Breast epithelium (tissue), 4 donors: ENCODE measurements at places on chromosomes 1 and 21. TPM values are rescaled to one million over a fixed set of nuclear protein-coding genes. Genes with fewer than 3 reads are reported as not detected.

YOD1 gene
- total RNA-seq: 13.3 TPM

GRCh38 chr1:58572690-58573089 lies 4.4 kb downstream of the TACSTD2 start:
- no peaks in the 10 kb centered on the region for H3K36me3 ChIP-seq
- no peak for DNase-seq
- H3K27me3 ChIP-seq: peaks cover 3% of the 10 kb centered on the region
- H3K4me3 ChIP-seq: peak overlapping the region; percentile 74
- H3K4me1 ChIP-seq: no peaks in the 10 kb centered on the region

GRCh38 chr1:214808845-214809460 lies 206.0 kb downstream of the CENPF start:
- H3K27me3 ChIP-seq: no peaks in the 10 kb centered on the region
- H3K4me1 ChIP-seq: no peaks in the 10 kb centered on the region
- H3K4me3 ChIP-seq: no peak overlapping the region
- no peaks in the 10 kb centered on the region for H3K36me3 ChIP-seq
- DNase-seq: no peak
- no peak overlapping the region for H3K27ac ChIP-seq

- DNase-seq: no peak
- H3K27ac ChIP-seq: no peak overlapping the region
- H3K36me3 ChIP-seq: no peaks in the 10 kb centered on the region
- no peak overlapping the region for H3K4me3 ChIP-seq
- H3K27me3 ChIP-seq: no peaks in the 10 kb centered on the region
- no peaks in the 10 kb centered on the region for H3K4me1 ChIP-seq
These were observed 644.2 kb upstream of the PLXNA2 start for GRCh38 chr1:208888376-208888775.

DNA sequence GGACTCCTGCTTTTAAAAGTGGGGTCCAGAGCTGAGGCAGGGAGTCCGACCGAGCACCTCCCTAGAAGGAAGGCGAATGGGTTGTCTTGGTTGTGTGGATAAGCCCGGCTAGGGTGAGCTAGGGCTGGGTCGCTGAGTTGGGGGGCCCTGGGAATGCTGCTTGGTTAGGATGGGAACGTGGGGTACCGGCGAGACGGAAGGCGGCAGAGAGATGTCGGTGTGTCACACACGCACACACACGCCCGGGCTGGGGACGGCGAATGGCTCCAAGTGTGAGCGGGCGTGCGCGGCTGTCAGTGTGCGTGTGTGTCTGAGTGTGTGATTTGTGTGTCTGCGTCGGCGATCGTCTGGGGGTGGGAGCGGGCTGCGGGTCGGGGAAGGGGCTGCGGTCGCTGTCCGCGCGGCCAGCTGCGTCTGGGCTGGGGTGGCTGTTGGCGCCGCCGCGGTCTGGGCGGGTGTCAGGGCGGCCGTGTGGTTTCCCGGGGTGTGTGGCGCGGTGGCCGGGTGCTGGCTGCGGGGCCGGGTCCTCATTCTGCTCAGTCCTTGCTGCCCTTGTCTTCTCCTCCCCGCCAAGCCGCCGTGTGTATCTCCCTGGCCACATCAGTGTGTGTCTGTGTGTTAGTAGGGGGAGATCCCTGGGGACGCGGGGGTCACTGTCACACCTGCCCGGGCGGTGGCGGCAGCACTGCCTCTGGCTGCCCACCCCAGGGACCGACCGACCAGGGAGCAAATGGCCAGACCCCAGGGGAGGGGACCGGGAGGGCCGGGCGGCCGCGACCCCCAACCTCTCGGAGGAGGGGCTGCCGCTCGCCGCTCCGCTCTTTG lies 1.1 kb downstream of the EFNA3 start:
- peaks cover 16% of the 10 kb centered on the region for H3K27me3 ChIP-seq
- H3K4me1 ChIP-seq: peaks cover 40% of the 10 kb centered on the region
- no peak for DNase-seq
- H3K4me3 ChIP-seq: peak overlapping the region; percentile 4
- peak overlapping the region; percentile 57 for H3K27ac ChIP-seq
- no peaks in the 10 kb centered on the region for H3K36me3 ChIP-seq

DNA sequence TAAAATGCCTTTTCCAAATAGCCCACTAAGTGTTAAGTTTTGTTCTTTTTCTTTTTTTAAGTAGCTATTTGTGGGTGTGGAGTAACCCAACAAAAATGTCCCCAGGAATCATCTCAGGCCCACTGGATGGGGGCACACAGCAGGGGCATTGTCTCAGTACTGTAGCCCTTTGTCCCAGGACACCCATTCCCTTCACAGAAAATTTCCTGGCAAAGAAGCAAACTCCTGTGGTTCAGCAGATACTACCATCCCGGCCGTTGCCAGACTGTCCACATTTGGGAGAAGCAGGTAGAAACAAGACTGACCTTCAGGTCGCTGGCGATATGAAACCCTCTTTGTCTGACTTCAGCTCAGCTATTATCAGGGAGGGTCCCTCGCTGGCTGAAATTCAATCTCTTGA lies 23.7 kb upstream of the SRRM1 start:
- H3K4me3 ChIP-seq: peak overlapping the region; percentile 8
- DNase-seq: no peak
- H3K36me3 ChIP-seq: no peaks in the 10 kb centered on the region
- H3K27me3 ChIP-seq: no peaks in the 10 kb centered on the region

- no peak overlapping the region for H3K27ac ChIP-seq
- DNase-seq: no peak
- H3K27me3 ChIP-seq: no peaks in the 10 kb centered on the region
- no peaks in the 10 kb centered on the region for H3K4me1 ChIP-seq
- no peak overlapping the region for H3K4me3 ChIP-seq
These were observed 48.3 kb downstream of the ADGRL2 start for GRCh38 chr1:81848880-81849682.

DNA sequence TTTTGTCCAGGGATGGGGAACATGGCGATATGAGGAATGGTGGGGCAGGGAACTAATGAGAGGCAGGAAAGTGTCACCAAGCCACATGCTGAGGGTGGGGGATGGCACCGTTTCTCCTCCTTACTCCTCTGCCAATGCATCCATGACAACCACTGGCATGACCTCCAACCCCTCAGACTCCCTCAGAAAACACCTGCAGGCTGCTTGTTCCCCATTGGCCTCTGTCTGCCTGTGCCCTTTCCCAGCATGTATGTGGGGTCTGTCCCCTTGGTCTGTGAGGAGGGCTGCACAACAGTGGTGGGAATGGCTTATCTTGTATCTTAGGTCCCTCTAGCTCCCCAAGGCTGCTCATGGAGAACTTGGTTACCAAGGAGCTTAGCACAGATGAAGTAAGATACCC lies 137.2 kb upstream of the NGF start:
- no peak for DNase-seq
- no peaks in the 10 kb centered on the region for H3K27me3 ChIP-seq
- H3K4me3 ChIP-seq: no peak overlapping the region
- no peaks in the 10 kb centered on the region for H3K4me1 ChIP-seq
- no peak overlapping the region for H3K27ac ChIP-seq

GRCh38 chr1:42620307-42620706 lies 37.9 kb upstream of the PPIH start:
- no peak for DNase-seq
- H3K36me3 ChIP-seq: no peaks in the 10 kb centered on the region
- H3K4me1 ChIP-seq: no peaks in the 10 kb centered on the region
- H3K4me3 ChIP-seq: no peak overlapping the region
- H3K27ac ChIP-seq: no peak overlapping the region
- H3K27me3 ChIP-seq: no peaks in the 10 kb centered on the region

DNA sequence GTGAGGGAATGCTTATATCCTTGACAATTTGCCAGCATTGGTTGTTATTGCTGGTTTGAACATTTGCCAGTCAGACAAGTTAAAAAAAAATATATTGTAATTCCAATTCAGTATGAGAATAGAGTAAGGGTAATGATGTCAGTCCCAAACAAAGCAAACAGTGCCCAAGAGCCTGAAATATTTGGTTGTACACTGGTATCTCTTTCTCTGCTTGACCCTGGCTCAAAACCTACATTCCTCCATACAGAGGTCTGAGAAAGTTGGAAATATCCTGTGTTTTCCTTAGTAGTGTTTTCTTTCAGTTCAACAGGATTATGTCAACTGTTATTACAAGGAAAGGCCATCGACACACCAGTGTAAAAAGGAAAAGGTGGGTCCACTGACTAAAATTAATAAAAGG lies 145.6 kb downstream of the MRPL39 start:
- H3K27me3 ChIP-seq: no peaks in the 10 kb centered on the region
- no peak for DNase-seq
- H3K27ac ChIP-seq: no peak overlapping the region
- H3K4me1 ChIP-seq: no peaks in the 10 kb centered on the region
- H3K4me3 ChIP-seq: no peak overlapping the region

- H3K36me3 ChIP-seq: no peaks in the 10 kb centered on the region
- H3K4me3 ChIP-seq: no peak overlapping the region
- no peak overlapping the region for H3K27ac ChIP-seq
- no peak for DNase-seq
These were observed 14.4 kb downstream of the CLDN14 start for GRCh38 chr21:36465478-36465877.

GRCh38 chr1:41762251-41762650 lies 156.5 kb downstream of the HIVEP3 start:
- H3K4me1 ChIP-seq: no peaks in the 10 kb centered on the region
- no peak for DNase-seq
- H3K36me3 ChIP-seq: no peaks in the 10 kb centered on the region
- H3K4me3 ChIP-seq: no peak overlapping the region
- H3K27ac ChIP-seq: no peak overlapping the region
- no peaks in the 10 kb centered on the region for H3K27me3 ChIP-seq

RUNX3 gene
- 1.9 TPM for total RNA-seq

- no peak overlapping the region for H3K27ac ChIP-seq
- no peaks in the 10 kb centered on the region for H3K4me1 ChIP-seq
- no peak overlapping the region for H3K4me3 ChIP-seq
- no peaks in the 10 kb centered on the region for H3K36me3 ChIP-seq
- DNase-seq: no peak
These were observed 96.0 kb upstream of the TRABD2B start for GRCh38 chr1:48093147-48093546.

DNA sequence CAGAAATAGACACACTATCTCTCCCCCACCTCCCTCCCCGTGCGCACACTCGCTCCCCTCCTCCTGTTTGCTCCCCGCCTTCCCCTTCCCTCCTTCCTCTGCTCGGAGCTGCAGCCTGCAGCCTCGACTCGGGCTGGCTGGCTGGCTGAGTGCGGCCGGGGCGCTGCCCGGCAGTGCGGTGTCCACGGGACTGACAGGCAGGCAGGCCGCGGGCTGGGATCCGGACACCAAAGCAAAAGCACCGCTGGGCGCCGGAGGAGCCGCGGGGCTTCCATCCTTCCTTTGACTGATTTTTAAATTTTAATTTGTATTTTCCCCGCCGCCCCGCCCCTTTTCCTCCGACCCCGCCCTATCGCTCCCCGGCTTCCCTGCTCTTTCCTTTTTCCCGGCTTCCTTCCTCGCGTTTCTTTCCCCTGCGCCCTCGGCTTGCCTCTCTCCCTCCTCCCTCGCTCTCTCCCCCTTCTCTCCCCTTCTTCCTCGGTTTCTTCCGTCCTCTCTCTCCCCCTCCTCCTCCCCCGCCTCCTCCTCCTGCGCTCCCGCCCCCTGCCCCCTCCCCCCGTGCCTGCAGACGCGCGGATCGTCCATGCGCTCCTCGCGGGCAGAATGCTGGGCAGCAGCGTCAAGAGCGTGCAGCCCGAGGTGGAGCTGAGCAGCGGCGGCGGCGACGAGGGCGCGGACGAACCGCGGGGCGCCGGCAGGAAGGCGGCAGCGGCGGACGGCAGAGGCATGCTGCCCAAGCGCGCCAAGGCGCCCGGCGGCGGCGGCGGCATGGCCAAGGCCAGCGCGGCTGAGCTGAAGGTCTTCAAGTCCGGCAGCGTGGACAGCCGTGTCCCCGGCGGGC lies 109.4 kb downstream of the NAV1 start:
- H3K4me3 ChIP-seq: peak overlapping the region; percentile 80
- H3K36me3 ChIP-seq: no peaks in the 10 kb centered on the region
- H3K27me3 ChIP-seq: no peaks in the 10 kb centered on the region
- H3K27ac ChIP-seq: peak overlapping the region; percentile 80
- no peak for DNase-seq
- H3K4me1 ChIP-seq: peaks cover 11% of the 10 kb centered on the region

DNA sequence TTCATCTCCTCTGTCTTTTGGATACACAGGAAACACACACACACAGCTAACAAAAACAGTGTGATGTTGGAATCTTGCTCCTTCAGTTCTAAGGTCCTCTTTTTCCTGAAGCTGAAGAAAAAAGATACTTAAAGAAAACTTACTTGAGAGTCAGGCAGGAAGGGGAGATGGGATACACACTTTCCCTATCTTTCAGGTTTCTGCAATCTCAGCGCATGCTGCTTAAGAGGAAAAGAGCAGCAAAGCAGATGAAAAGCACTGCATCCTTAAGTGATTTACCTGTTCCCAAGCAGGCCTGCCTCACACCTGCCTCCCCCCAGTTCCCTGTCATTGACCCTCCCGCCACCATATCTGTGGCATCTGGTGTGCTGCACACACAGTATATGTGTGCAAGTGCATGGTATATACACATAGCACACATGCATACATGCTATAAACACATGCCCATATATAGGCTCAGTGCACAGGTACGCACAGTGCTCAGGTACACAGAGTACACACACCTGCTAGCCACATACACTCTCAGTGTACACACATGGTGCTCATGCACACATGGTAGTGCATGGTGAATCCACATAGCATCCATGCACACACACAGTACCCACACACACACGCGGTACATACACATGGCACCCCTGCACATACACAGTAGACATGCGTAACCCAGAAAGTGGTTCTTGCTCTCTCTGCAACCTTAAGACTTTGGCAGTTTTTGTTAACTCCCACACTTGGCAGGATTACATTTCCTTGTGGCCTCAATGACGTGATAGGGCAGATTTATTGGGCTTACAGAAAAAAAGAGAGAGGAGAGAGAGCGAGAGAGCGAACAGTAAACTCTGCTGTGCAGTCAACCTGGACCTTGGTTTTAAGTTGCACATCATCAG lies 166.9 kb downstream of the TOMM20 start:
- no peak for DNase-seq
- H3K36me3 ChIP-seq: no peaks in the 10 kb centered on the region
- peaks cover 20% of the 10 kb centered on the region for H3K4me1 ChIP-seq
- no peaks in the 10 kb centered on the region for H3K27me3 ChIP-seq
- H3K27ac ChIP-seq: peak overlapping the region; percentile 87

NR1I3 gene
- total RNA-seq: not detected

- H3K4me3 ChIP-seq: no peak overlapping the region
- H3K27me3 ChIP-seq: no peaks in the 10 kb centered on the region
These were observed 6.0 kb downstream of the TNFRSF14 start for GRCh38 chr1:2561898-2562895.

GRCh38 chr1:208349694-208350330 lies 105.6 kb upstream of the PLXNA2 start:
- no peak overlapping the region for H3K27ac ChIP-seq
- no peaks in the 10 kb centered on the region for H3K4me1 ChIP-seq
- no peak for DNase-seq
- no peaks in the 10 kb centered on the region for H3K27me3 ChIP-seq
- no peak overlapping the region for H3K4me3 ChIP-seq

DNA sequence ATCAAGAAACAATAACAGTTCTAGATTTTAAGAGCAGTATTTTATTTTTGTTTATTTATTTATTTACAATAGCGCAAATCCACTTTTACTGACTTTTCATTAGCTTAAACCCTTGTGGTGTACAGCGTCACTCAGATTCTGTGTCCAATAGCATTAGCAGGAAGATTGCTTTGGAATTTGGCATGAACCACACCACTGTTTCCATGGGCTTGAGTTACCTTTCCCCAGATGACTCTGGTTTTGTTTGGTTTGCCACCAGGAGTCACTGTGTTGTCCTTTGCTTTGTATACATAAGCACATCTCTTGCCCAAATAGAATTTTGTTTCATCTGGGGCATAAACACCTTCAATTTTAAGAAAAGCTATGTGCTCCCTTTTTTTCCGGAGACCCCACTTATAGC lies 25.9 kb upstream of the SNRPE start:
- no peak for DNase-seq
- no peaks in the 10 kb centered on the region for H3K27me3 ChIP-seq
- H3K4me3 ChIP-seq: no peak overlapping the region
